Colonic mucosa (tissue), 4 donors: ENCODE measurements at places on chromosomes 13 and 19. TPM values are rescaled to one million over a fixed set of nuclear protein-coding genes. Genes with fewer than 3 reads are reported as not detected.

ZMYM5 gene
- 6.4 TPM for total RNA-seq

DNA sequence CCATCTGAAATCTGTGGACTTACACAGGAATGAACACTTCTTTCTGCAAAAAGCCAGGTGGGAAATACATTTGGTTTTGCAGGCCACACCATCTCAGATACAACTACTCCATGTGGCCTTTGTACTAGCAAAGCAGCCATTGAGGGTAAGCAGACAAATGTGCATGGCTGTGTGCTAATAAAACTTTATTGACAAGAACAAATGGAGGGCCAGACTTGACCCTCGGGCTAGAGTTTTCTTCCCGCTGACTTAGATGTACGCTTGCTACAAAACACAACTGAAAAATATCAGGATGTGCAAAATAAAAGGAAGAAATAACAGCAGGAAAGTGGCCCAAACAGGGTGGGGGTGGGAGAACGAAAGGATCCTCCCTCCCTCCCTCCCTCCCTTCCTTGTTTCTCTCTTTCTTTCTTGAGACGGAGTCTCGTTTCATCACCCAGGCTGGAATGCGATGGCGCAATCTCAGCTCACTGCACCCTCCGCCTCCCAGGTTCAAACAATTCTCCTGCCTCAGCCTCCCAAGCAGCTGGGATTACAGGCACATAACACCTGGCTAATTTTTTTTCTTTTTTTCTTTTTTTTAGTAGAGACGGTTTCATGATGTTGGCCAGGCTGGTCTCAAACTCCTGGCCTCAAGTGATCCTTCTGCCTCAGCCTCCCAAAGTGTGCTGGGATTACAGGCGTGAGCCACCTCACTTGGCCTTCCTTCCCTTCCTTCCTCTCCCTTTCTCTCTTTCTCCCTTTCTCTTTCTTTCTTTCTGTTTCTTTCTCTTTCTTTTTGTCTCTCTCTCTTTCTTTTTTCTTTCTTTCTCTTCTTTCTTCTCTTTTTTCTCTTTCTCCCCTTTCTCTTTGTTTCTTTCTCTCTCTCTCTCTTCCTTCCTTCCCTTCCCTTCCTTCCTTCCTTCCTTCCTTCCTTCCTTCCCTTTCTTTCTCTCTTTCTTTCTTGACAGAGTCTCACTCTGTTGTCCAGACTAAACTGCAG lies 29.3 kb downstream of the CCL25 start:
- DNase-seq = no peak

DNA sequence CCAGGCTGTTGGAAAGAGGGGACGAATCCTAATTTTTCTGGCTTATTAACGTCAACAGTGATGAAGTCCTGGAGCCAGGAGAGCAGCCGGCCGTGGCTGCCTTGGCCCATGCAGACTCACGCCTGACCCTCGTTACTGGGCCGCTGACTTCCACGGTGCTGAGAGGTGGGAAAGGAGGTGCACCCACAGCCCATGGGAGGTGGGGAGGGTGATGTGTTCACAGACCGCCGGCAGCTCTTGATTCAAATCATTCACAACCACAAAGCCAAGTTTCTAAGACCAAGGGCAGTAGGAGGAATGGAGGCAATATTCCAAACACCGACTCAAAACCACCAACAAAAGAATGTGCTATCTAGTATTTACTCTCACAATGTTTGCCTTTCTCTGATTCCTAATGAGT lies 24.3 kb downstream of the COL4A2 start:
- DNase-seq = no peak

GNG14 gene
- total RNA-seq = not detected

GRCh38 chr19:39409208-39410016 lies 2.8 kb downstream of the ZFP36 start:
- DNase-seq = peak; percentile 97

CCNA1 gene
- total RNA-seq = not detected

GRCh38 chr13:90926459-90926858 lies 421.0 kb upstream of the MIR17HG start:
- no peak for DNase-seq

- DNase-seq = no peak
Measured at GRCh38 chr19:32720216-32720935, 809 bp downstream of the TDRD12 start.

DNA sequence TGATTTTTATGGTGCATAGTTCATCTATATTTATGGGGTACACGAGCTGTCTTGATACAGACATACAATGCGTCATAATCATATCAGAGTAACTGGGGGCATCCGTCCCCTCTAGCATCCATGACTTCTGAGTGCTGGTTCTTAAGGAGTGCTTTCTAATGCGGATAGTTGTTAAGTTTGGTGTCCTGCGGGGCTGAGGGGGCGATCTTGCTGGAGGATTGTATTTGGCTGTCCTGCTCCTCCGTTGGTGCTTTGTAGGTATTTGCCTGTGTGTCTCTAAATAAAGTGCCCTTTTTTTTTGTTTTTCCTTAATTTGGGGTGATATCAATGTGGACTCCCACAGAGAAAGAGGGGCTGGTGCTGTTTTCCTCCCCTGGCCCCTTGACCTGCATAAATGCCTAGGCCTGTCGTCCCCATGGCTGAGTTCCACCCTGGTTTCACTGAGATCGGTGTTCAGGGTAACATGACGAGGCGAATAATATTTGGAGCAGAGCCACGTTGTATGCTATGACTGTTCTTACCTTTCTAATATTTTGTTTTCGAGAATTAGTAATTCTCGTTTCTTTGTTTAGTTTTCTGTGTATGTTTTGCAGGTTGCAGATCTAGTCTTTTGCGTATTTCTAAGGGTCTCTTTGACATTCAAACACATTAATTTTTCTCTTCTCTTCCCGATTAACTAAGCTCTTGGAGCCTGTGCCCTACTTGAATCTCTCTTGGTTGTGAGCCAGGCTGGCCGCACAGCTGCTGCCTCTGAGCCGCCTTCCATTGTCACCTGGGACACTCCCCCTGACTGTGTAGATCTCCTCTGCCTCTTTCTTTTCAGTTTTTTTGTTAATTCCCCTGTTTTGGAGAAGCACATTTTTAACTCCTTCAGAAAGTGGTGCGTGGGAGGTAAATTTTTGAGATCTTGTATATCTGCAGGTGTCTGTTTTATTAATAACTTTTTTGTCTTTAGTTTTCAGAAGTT lies 100.3 kb downstream of the ARHGEF7 start:
- no peak for DNase-seq

ZMYM2 gene
- 70.1 TPM for total RNA-seq

- DNase-seq = no peak
Measured at GRCh38 chr19:18122424-18122823, 24.8 kb downstream of the MAST3 start.

- no peak for DNase-seq
Measured at GRCh38 chr13:43272851-43273250, 249.5 kb downstream of the DNAJC15 start.

GRCh38 chr13:98838776-98839175 lies 86.3 kb upstream of the SLC15A1 start:
- no peak for DNase-seq

DNA sequence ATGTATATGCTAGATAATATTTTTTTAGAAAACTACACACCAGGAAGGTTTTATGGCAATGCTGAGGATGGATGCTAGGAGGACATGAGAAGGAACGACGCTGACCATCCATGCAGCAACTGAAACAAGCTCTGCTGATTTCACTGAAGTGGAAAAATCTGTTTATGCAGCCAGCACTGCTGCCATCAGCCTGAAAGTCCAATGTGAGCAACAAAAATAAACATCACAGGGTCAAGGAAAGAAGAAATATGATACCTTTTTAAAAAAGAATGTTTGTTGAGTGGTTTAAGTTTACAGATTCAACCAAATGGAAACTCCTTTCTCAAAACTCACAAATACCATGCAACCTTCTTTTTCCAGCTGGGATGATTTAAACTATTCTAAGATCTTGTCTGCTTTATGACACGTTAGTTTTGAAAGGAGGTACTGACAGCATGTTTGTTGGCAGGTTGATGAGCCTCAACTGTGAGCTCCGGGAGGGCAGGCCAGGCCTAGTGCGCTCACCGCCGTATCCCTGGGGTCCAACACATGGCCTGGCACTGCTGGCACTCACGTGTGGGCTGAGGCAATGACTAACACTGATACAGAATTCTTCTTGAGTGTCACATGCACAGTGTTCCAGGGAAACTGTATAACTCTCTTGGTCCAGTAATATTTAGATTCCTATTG lies 46.8 kb downstream of the LATS2 start:
- no peak for DNase-seq

GRCh38 chr13:51252954-51253532 lies 30.8 kb downstream of the FAM124A start:
- no peak for DNase-seq

DNA sequence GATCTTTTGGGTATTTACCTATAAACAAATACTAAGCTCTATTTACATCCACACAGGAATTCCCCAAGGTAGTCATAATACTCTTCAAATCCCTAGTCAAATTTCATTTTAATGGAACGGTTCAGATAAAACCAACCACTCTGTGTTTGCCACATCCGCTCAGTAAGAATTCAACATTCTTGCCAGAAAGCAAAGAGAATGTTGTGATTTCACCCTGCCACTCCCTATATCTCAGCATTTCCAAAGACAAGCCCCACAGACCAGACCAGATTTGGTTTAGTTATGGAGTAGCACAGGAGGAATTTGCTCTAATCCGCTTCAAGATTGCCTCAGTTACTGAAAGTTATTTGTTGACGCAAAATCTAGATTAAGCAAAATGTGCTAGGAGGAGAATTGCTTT lies 105.6 kb upstream of the SERP2 start:
- no peak for DNase-seq

- no peak for DNase-seq
Measured at GRCh38 chr13:97030705-97031452, 36.6 kb upstream of the OXGR1 start.

MIDN gene
- total RNA-seq = 177 TPM

GRCh38 chr19:16359964-16360363 lies 35.3 kb downstream of the KLF2 start:
- DNase-seq = no peak

- no peak for DNase-seq
Measured at GRCh38 chr19:397321-397720, 11.6 kb downstream of the C2CD4C start.
